ENCODE measurements at places on chromosomes 7 and 10.

GRCh38 chr10:79137300-79137756 lies 68.6 kb downstream of the ZMIZ1 start:
- DNase-seq, result no peak

DNA sequence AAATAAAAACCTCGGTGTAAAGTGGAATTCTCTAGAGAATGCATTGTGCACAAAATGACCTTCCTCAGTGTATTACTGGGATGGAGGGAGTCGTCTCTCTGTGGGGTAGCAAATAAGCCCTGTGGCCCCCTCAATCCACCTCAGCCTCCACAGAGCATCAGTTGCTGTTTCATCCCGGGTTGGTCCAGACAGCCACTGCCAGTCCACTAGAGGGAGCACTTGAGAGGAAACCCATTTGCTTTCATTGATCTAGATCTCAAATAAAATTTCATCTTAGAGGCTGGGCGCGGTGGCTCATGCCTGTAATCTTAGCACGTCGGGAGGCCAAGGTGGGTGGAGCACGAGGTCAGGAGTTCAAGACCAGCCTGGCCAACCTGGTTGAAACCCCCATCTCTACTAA lies 1128.7 kb downstream of the CNTNAP2 start:
- peak; percentile 55 for DNase-seq

DNA sequence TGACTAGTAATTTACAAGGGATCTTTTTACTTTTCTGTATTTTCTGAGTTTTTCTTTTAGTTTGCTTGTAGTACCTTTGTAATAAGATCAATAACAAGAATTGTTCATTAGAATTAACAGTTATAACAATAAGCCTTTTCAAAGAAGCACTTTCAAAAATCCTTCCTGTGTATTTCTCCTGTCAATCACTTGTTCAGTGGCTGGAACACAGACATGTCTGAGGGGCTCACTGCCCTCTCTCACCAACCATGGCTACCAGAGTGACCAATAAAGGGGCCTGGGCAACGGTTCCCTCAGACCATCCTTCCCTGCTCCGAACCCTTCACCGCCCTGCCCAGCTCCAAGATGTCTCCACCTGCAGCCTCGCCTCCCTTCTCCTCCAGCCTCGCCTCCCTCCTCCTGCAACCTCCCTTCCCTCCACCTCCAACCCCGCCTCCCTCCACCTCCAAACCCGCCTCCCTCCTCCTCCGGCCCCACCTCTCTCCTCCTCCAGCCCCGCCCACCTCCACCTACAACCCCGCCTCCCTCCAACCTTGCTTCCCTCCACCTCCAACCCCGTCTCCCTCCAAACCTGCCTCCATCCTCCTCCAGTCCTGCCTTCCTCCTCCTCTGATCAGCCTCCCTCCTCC lies 353.4 kb downstream of the TNS3 start:
- no peak for DNase-seq

- DNase-seq, result peak; percentile 74
These were observed 2.9 kb downstream of the DEPP1 start for GRCh38 chr10:44975431-44976331.

- DNase-seq, result no peak
These were observed 21.8 kb downstream of the DHX32 start for GRCh38 chr10:125859128-125859817.

GRCh38 chr7:116711790-116712189 lies 39.8 kb downstream of the MET start:
- no peak for DNase-seq

DNA sequence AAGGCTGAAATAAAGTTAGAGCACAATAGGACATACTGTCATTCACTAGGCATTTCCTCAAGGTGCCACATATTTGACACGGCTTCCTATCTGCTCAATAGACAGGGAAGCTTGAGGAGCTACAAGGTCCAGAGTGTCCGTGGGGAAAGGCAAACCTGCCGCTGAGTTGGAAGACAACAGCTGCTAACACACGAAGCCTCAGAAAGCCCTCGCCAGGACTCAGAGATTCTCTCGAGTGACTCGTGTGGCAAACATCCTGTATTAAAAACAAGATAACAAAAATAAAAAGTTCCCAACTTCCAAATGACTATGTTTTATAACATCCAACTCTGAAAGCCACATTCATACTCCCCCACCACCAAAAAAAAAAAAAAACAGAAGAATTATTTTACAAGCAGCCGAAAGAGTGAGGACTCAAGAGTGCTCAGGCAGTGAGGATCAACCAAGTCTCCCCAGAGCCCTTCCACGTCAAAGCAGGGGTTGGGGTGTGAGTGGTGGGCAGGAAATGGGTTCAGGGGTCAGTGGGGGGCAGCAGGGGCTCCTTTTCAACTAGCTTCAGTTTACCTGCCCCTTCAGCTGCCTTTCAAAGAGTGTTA lies 67.6 kb downstream of the STK17A start:
- peak; percentile 69 for DNase-seq

DNA sequence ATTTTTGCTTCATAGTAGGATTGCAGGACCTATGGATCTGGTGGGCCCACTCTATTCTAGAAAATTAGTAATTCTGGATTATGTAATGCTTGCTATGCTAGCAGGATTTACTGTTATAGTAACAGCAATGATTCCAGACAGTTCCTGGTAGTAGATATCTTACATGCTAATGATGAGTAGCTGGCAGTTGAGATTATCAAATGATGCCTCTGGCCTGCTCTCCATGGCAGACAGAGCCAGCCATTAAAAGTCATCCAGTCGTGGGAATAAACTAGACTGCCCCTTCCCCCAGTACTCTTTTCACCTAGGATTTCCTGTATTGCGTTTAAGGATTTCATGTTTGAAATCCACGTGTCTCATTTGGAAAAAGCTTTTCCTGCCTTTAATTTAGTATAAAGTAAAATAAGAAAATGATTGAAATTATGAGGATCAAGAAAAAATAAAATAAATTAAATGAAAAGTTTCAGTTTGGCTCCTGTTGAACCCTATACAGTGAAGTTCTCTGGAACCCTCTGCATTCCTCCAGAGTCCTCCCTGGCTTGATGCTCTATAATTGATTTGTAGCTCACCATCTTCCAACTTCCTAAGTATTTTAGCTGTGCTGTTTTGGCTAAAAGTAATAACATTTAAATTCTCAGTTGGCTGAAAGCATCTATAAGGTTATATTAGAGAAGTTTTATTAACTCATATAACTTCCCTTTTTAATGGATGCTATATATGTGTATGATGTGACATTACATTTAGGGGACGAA lies 14.6 kb downstream of the UMAD1 start:
- DNase-seq, result no peak

- DNase-seq, result peak; percentile 98
These were observed 179.8 kb upstream of the CSTF2T start for GRCh38 chr10:51879238-51879637.

- DNase-seq, result peak; percentile 84
These were observed 521 bp upstream of the NYAP1 start for GRCh38 chr7:100483090-100483721.

DNA sequence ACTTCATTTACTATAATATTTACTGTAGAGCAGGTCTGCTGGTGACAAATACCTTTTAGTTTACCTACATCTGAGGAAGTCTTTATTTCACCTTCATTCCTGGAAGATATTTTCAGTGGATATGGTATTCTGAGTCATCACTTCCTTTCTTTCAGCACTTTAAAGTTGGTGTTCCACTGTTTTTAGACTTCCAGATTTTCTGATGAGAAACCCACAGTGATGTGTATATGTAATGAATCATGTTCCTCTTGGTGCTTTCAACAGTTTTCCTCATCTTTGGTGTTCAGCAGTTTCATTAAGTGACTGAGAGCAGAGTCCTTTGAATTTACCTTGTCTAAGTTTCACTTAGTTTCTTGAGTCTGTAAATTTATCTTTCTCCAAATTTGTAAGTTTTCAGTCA lies 36.4 kb downstream of the COPG2 start:
- DNase-seq, result peak; percentile 13

DNA sequence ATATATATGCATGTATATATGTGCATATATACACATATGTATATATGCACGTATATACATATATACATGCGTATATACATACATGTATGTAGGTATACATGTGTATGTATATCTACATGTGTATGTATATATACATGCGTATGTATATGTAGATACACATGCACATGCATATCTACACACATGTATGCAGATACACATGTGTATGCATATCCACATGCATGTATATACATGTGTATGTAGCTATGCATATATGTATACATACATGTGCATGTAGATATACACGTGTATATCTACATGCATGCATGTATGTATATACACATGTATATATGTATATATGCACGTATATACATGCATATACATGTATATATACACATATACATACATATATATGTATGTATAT lies 95.8 kb upstream of the STEAP4 start:
- DNase-seq, result no peak

DNA sequence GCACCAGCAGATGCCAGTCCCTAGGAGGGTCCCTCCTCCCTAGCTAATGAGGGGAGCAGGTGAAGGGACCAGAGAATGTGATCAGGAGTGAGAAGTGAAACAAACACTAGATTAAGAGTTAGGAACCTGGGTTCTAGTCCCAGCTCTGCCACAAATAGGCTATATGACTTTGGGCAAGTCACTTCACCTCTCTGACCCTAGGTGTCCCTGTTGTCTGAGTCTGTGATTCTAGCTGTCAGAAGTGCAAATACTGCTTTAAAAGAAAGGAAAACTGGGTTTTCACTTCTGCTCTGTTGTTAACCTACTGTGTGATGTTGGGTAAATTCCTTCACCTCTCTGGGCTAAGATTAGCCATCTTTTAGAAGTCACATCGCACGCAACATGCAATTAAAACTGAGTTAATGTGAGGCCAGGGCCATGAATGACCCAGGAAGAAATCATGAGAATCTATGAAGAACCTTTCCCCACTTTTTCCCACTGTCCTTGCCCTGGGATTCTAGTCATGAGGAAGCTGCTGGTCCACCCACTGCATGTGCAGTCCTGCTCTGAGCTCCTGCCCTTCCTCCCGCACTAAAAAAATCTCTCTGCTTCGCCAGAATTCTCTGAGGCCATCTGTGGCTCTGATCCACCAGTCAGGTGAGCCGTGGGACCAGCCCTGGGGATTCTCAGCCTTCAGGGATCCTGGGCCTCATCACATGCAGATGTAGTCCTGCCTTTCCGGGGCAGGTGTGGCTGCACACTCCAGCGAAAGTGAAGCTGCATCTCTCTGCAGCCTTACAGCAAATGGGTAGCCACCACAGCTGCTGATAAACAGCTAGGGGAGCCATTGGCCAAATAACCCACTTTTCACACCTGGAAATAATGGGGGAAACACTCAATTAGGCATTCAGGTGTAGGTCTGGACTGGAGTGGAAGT lies 181.7 kb downstream of the PLXNA4 start:
- DNase-seq, result no peak

GRCh38 chr10:113069595-113069994 lies 119.5 kb downstream of the TCF7L2 start:
- no peak for DNase-seq

DNA sequence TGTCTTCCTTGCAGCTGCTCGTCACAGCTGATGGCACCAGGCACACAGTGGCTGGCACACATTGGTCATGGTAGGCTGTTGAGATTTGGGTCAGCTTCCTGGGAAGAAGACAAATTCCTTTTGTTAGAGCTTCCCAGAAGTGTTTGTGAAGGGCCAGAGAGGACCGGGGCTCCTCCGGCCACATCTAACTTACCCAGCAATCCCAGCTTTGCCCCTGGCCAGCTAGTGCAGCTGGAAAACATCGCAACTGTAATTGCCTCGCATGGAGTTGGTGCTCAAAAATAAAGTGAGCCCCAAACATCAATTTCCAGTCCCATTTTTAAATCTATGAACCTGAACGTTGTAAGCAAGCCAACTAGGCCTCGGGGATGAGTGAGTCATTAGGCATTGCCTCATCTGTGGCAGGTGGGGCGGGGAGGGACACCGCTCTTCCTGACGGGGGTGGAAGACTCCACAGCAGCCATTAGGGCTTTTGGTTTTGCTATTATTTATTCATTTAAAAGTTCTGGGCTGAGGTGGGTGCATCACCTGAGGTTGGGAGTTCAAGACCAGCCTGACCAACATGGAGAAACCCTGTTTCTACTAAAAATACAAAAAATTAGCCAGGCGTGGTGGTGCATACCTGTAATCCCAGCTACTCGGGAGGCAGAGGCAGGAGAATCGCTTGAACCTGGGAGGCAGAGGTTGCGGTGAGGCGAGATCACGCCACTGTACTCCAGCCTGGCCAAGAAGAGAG lies 12.4 kb downstream of the CPA5 start:
- peak; percentile 83 for DNase-seq

GRCh38 chr10:3133948-3134347 lies 38.6 kb downstream of the PITRM1 start:
- no peak for DNase-seq

- no peak for DNase-seq
These were observed 132.8 kb upstream of the DNAJB12 start for GRCh38 chr10:72487521-72487920.

DNA sequence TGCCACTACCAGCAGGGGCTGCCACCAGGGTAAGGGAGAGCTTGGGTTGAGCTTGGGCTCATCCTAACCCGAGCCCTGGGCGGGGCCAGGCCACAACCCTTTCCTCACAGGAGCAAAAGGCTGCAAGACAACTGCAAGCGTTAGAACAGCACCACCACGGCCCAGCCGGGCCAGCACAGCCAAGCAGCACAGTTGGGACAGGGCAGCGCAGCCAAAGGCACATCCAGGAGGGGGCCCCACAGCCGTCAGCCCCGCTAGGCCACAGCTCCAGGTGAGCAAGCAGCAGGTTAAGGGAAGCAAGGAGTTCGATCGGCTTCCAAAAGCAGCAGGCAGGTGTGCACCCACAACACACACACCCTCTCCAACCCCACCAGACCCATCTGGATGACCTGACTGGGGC lies 7.0 kb upstream of the NDST2 start:
- no peak for DNase-seq

DNA sequence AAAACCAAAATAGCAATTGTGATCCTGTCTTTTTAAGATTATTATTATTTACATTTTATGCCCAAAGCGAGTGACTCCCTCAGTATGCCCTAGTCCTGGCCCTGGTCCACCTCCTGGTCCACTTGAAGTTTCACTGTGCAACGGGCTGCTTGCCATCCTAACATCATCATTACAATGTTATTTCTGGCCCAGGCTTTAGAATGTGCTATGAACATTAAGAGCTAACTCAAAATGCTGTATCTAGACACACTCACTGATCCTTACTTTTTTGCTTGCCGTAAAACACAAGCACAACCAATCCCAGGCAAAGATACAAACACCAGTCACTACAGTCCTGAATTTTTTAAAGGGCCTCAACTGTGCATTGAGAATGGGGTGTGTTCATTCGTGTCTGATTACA lies 38.4 kb downstream of the RHOBTB1 start:
- peak; percentile 56 for DNase-seq

All from adipocyte (in vitro differentiated cells).